ENCODE measurements at places on chromosomes 2 and 18.

DNA sequence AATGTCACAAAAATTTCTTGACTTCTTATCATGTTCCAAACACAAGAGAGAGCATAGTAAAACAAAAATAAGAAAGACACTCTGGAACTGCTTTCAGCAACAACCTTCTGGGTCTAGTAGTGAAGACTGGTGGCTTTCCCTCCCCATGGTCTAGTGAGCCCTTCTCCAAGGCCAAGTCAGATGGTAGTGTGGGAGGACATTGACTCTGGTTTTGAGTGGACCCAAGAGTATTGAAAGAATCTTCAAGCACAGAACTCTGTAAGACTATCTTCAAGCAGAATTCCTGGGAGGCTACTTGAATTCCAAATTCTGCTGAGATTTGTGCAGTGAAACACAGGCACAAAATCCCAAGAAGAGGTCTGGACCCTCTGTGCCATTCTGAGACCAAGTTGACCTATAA, 21.1 kb downstream of the ANTXR1 start:
- DNase-seq, result no peak

DNA sequence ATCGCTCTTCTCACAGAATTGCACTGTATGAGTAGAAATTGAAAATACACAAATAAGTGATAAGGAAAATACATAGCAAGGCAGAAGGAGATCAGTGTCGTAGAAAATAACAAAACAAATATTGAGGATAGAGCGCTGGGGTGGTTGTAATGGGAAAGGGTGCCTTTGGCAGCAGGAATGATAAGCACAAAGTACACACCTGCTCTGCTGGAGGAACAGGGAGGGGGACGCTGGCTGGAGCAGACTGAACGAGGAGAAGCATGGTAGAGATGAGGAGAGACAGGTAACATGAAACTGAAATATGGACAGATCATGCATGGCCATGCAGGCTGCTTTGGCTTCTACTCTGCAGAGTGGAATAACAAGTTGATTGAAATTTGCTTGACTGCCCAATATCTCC, 181.2 kb upstream of the FSHR start:
- DNase-seq, result no peak

DNA sequence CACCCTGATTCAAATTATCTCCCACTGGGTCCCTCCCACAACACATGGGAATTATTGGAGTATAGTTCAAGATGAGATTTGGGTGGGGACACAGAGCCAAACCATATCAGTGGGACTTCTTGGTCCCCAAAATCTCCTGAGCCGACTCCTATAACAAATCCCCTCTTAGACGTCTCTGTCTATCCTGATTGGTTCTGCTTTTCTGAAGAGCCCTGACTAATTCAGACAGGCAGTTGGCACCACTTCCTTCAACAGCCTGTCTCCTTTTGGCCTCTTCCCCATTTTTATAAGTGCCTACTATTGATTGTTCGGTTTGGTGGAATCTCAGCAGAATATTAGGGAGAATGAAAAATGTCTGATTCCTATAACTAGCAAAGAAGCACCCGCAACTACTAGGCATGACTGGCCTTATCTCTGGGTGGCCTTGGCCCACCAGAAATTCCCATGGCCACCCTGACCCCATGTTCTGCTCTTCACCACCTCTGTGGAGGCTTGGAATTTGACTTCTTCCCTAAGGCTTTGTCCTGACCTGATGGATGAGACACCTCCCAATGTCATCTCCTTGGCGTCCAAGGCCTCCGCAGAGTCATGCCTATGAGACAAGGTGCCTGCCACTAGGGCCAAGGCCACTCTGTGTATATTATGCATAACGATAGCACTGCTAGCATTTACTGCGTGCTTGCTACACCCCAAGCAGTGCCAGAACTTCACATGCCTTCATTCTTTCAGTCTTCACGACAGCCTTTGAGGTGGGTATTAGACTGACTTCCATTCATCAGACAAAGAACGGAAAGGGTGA, 218.9 kb upstream of the COPS8 start:
- no peak for DNase-seq

- no peak for DNase-seq
Observed at GRCh38 chr2:118169359-118170005, 81.2 kb downstream of the INSIG2 start.

DNA sequence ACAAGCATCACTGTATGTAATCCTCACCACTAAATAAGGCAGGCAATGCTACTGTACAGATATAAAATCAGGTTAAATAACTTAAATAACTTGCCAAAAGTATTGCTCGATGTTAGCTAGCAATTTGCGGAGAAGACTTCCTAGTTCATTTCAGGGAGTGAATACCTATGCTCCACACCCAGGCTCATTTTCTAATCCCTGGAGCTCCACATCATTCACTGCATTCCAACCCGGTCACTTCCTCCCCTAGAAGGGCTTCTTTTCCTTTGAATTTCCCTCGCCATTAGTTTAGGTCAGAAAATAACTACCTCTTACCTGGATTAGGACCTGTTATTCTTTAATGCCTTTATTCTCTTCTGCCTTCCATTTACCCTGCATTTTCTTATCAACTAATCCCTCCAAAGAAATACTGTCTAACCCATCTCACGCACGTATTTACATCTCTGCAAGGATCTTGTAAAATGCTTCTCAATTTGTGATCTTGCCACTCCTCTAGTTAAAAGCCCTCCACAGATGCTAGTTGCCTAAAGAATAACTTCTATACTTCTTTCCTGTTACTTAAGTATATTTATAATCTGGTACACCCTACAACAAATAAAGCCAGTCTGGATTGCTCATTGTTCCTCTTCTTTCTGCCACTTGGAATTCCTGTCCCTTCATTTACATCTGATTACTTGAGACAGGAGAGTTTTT, 599.8 kb downstream of the NRXN1 start:
- DNase-seq, result no peak

GRCh38 chr2:196130039-196130825, 41.1 kb downstream of the STK17B start:
- DNase-seq, result no peak

DNA sequence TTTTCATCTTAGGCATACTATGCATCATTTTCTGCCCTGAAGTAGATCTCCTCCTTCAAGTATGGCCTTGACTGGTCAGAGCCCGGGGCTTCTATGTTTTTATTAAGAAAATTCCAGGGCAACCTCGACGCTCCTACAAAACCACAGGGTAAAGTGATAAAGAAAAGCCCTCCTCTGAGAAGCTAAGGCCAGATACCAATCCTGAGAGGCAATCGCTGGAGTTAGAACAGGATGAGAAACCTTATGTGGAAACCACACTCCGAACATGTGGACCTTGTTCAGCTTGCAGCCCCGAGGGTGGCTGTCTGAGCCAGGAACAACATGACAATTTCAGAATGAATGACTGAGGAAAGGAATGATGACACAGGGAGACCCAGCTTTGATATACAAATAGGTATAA, 35.6 kb downstream of the RMC1 start:
- DNase-seq, result no peak

GRCh38 chr2:178284613-178285286, 90.4 kb downstream of the OSBPL6 start:
- DNase-seq, result no peak

DNA sequence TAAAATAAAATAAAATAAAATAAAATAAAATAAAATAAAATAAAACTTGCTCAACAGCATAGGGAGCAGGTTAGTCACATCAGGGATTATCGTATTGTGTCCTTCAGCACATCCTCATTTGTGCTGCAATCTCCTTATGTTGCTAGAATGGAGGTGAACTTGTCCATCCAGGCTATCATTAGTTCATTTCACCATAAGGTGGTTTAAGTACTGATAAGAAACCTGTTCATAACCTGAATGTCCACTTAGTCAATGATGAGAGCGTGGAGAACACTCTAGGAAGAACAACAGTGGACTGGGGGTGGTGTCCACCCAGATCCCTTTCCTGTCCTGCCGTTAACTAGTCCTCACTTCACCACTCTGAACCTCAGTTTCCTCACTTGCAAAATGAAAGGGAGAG, 21.9 kb downstream of the DHRS9 start:
- DNase-seq, result no peak

DNA sequence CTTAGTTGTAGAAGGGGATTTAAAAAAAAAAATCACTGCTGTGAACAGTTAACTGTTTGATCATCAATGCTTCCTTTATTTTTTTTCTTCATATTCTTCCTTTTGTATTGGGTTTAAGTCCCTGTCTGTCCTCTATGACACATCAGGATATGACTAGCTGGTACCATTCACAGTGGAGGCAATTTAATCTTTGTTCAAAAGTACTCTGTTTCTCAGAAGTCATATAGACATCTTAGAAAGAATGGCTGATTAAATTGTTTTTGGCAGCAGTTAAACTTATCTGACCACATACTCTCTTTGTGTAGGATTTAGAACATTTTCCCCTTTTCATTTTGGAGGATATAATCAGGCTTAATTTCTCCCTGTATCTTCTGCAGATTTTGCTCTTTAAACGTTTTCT, 807.8 kb upstream of the CDH2 start:
- no peak for DNase-seq

DNA sequence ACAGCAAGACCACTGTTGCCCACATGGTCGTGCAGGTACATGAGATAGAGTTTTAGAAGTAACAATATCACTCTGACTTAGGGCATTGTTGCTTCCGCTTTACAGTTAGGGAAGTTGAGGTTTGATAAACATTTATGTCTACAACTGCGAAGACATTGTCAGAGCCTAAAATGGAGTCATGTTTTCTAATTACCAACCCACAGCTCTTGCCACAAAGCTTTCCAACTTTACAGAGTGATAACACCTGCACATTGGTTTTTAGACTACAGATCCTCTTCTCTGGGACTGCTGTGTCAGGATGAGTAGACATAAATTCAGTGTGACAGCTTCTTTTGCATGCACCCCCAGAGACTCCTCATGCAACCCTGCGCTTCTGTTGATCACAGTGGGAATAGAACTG, 119.0 kb downstream of the FEZ2 start:
- DNase-seq, result no peak

DNA sequence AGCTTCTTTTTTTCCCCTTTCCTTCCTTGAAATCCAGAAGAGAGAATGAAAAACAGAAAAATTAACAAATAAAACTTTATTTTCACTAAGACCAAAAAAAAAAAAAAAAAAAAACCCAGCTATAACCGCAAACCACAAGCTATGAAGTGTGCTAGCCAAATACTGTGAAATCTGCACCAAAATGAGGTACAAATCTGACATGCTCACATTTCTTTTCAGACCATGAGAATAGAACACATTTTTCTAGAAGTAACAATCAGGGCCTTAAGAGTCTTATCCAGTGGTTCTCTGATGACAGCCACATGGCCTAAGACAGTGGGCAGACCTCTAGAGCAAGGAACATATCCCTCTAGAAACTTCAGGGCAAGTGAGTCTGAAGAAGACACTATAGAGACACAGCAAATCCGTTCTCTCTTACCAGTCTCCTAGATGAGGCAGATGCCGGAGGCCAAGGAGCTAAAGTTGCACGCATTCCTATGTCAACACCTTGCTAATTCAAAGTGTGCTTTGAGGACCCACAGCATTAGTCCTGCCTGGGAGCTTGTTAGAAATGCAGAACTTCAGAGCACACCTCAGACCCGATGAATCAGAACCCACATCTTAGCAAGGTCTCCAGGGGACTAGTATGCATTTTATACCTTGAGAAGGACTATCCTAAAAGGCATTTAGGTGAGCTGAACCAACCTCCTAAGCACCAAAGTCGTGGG, 317.1 kb downstream of the MYCN start:
- no peak for DNase-seq

GRCh38 chr18:48902023-48902855, 48.5 kb downstream of the SMAD7 start:
- DNase-seq, result no peak

- DNase-seq, result no peak
Observed at GRCh38 chr2:115400940-115401339, 958.5 kb downstream of the DPP10 start.

GRCh38 chr2:187574969-187575750, 20.9 kb upstream of the TFPI start:
- DNase-seq, result no peak

DNA sequence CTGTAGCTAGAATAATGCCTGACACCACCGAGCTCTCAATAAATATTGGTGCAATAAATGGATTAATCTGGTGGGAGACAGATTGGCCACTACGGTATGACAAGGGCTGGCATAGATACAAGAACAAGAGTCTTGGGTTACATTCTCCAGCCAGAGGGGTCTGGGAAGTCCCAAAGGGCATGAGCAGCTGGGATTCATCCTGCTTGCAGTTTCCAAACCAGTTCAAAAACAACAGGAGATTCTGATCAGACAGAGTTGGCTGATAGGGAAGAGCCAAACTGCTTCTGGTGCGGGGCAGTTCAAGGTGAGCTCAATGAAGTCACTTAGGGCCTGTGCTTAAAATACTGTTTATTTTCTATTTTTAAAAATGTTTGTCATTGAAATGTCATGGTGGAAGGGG, 266.9 kb downstream of the TNS1 start:
- no peak for DNase-seq

DNA sequence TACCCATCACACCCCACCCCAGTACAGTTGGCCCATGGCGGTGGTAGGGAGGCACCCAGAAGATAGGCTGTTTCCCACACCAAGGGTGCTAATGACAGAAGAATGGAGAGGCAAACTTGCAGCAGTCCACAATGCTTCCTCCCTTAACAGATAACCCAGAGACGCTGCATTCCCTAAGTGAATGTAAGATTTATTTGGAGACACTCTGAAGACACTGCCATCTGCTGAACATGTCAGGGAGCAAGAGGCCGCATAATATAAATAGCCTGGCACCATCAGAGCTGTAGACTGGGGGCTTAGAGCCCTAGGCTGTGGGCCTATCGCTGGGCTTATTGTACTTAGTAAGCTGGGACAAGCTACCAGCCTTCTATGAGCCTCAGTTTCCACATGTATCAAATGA, 2.2 kb upstream of the IWS1 start:
- DNase-seq, result no peak

DNA sequence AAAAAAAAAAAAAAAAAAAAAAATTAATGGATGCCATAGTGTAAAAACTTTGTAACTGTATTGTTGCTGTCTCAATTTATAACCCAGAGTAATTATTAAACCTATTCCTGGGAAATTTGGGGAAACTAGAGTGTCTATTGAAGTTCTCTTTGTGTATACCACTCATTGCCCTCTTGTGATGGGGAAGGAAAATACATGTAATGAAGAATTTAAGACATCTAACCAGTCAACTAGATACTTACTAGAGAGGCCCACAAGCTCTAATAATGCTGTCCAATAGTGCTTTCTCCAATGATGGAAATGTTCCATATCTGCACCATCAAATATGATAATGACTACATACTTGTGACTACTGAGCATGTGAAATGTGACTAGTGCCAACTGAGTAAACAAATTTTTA, 168.5 kb upstream of the SLC39A10 start:
- DNase-seq, result no peak

DNA sequence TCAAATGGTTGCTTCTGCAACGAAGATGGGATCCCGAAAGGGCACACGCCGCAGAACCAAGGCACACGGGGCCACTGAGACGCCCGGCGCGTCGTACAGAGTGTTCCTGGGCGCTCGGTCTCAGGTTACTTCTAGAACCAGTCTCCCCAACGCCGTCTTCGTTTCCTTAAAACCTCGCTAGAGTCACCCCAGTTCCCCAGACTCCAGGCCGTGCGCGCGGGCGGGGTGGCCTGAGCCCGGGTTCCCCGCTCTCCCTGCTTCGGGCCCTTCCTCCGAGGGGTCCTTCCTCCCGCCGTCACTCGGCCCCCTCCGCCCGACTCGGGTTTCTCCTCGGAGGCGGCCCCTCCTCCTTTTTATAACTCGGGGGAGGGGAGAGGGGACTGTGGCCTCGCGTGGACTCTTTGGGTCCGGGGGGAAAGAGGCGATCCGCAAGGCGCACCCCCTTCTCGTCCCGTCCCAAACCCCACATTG, 774 bp upstream of the FZD7 start:
- DNase-seq, result no peak
